ENCODE measurements at places on chromosomes 11 and 22. TPM values are rescaled to one million over a fixed set of nuclear protein-coding genes. Genes with fewer than 3 reads are reported as not detected.

The ISX gene
- not detected for total RNA-seq

GRCh38 chr11:102794382-102794781 is 3.6 kb downstream of the MMP1 start:
- no peaks in the 10 kb centered on the region for H3K4me1 ChIP-seq
- no peaks in the 10 kb centered on the region for H3K27me3 ChIP-seq
- H3K27ac ChIP-seq = no peak overlapping the region
- no peak overlapping the region for H3K4me3 ChIP-seq

DNA sequence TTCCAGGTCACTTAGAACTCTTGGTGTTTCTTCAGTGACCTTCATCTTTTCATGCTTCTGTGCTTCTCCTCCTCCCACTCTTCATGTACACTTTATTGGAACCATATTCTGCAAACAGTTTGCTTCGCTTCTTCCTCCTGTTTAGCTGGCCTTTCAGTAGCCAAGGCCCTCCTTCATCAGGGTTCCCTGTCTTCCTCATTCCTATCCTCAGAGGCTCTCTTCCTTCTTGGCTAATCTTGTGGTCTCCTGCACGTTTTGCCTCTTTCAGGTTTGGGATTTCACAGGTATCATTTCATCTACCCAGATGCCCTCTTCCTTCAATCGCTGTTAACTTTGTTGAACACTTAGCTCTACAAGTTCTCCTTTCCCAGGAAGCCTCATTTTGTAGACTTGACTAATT is 66.8 kb downstream of the DEPDC5 start:
- no peak overlapping the region for H3K27ac ChIP-seq
- no peaks in the 10 kb centered on the region for H3K4me1 ChIP-seq
- H3K4me3 ChIP-seq = no peak overlapping the region
- H3K27me3 ChIP-seq = no peaks in the 10 kb centered on the region
- peaks cover 98% of the 10 kb centered on the region for H3K36me3 ChIP-seq

The LGR4 gene
- 39.1 TPM for total RNA-seq

GRCh38 chr11:126444072-126444471 is 88.6 kb downstream of the ST3GAL4 start:
- H3K36me3 ChIP-seq = no peaks in the 10 kb centered on the region
- H3K27ac ChIP-seq = no peak overlapping the region
- H3K4me3 ChIP-seq = no peak overlapping the region
- H3K4me1 ChIP-seq = peaks cover 12% of the 10 kb centered on the region
- no peak for DNase-seq

- H3K27ac ChIP-seq = no peak overlapping the region
- peak; percentile 18 for DNase-seq
- peaks cover 7% of the 10 kb centered on the region for H3K27me3 ChIP-seq
- no peak overlapping the region for H3K4me3 ChIP-seq
- peaks cover 16% of the 10 kb centered on the region for H3K4me1 ChIP-seq
- no peaks in the 10 kb centered on the region for H3K36me3 ChIP-seq
Measured at GRCh38 chr11:2927121-2927800, 2.0 kb downstream of the PHLDA2 start.

DNA sequence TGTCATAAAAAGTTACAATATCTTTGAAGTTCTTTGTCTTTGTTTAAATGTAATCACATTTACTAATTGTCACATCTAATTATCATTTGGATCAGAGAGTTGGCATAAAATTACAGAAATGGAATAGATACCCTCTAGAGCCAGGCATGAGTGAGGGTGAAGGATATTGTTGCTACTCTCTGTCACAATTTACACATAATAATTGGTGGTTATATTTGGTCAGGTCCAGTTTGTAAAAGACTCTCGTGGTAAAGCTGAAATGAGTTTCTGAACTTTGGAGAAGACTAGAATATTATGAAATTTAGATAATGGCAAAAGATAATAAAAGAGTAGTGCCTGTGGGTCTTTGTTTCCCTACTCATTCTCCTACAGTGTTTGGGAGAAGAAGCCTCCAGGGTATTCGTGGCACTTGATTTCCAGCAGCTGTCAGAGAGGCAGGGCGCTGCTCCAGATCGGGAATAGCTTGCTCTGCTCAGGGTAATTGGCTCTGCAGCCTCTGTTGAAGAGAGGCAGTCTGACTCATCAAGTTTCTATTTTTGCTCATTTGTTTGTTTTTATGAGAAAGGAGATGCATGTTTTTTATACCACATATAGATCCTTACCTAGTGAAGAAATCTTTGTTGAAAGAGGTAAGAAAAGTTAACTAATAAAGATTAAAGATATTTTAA is 349.9 kb downstream of the CNTN5 start:
- H3K4me3 ChIP-seq = no peak overlapping the region
- H3K4me1 ChIP-seq = no peaks in the 10 kb centered on the region
- peak; percentile 59 for DNase-seq
